ENCODE measurements at places on chromosomes 6 and 20.
A peak's percentile ranks its signal among the peaks of the same experiment; 100 is the strongest.

DNA sequence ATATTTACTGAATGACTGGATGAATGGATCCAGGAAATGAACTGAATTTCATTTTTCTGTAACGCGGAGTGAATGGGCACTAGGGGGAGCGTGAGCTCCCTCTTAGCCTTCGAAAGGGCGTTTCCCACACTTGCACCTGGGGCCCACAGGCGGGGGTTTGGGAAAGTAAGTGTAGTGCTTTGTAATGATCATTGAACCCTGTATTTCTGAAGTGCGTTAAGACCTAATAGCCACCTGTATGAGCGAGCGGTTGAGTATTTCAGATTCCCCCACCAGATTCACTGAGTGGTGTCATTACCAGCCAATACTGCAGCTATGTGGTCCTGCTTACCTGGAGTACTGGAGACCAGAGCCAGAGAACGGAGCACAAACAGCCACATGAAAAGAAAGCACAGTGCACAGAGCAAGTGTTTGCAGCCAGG, 10.5 kb downstream of the SYTL3 start:
- DNase-seq: peak; percentile 98

- DNase-seq: no peak
These were observed 71.0 kb downstream of the SSR1 start for GRCh38 chr6:7241709-7242645.

- no peak for DNase-seq
These were observed 102.3 kb downstream of the RPP40 start for GRCh38 chr6:4901386-4902061.

DNA sequence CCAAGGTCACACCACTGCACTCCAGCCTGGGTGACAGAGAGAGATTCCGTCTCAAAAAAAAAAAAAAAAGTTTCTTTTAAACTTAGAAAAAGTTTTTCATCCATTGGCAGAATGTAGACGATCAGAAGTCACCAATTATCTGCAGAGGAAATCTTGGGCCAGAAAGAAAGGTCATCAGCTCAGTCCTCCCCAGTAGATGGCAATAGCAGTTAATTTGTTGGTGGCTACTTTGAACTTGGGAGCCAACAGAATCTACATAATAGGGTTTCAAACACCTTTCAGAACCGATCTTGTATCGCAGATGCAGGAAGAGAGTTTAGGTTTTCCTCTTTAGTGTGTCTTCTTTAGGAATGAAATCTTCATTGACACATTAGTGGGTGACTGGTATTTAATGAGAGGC, 41.7 kb downstream of the LBP start:
- DNase-seq: no peak

DNA sequence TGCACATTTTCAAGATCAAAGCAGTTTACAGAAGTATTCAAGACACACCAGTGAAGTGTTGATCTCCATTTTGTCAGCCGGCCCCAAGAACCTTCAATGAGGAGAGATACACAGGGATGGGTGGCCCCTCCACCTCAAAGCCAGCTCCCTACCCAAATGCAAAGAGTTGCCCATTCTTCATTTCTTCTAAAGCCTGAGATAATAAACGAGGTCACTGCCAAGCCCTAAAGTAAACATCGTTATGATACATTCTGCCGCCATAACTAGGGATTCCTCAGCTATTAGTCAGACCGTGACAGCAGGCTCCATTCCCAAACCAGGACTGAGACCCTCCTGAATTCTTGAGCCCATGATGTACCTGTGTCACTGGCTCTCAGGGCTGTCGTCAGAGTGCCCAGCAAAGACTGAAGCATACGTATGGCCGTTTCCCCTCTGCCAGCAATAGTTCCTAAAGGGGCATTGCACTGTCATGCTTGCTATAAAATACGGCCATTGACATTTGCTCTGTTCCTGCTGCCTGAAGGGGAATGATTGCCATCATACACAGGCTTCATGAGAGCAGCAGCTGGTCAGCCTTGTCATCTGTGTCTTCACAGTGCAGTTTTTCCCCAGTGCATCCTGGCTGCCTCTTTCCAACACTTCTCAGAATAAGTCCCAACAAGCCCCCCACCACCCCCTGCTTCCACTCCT, 41.7 kb downstream of the ISM1 start:
- no peak for DNase-seq

DNA sequence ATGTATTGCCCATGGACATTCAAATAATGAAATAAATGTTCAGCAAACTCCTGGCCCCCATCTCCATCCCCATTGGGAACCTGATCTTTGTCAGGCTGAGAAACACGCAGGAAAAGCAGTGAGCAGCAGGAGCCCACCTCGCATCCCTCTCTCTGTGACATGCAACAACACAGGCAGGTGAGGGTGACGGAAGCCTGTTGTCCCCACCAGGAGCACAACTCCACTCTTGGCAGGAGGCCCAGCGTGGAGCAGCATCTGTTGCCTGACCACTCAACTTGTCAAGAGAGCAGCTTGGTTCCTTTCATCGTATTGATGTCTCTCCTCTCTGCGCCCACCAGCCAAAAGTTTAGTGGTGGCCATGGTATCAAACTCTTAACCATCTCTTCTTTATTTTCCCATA, 586.9 kb upstream of the ARID1B start:
- peak; percentile 80 for DNase-seq

DNA sequence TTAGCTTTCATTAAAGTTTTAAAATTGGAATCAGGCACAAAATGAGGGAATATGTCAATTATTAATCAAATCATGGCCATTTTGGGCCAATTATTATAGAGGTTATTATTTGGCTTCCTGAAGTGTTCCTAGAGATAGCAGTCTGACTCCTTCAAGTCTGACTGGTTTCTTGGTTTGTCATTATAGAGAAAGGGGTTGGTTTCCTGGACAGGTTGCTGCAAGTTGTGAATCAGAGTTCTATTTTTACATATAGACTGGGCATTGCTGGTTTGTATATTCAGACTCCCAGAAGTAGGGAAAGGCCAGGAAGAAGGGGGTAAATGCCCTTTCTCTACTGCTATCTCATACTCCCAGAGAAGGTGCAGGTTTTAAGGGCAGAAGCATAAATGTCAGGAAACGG, 121.4 kb upstream of the CEP162 start:
- DNase-seq: no peak

GRCh38 chr6:57262488-57262887, 40.4 kb upstream of the RAB23 start:
- no peak for DNase-seq

- no peak for DNase-seq
These were observed 39.2 kb downstream of the PSMG4 start for GRCh38 chr6:3297909-3298308.

- DNase-seq: no peak
These were observed 39.3 kb upstream of the KHDC1 start for GRCh38 chr6:73302339-73302738.

DNA sequence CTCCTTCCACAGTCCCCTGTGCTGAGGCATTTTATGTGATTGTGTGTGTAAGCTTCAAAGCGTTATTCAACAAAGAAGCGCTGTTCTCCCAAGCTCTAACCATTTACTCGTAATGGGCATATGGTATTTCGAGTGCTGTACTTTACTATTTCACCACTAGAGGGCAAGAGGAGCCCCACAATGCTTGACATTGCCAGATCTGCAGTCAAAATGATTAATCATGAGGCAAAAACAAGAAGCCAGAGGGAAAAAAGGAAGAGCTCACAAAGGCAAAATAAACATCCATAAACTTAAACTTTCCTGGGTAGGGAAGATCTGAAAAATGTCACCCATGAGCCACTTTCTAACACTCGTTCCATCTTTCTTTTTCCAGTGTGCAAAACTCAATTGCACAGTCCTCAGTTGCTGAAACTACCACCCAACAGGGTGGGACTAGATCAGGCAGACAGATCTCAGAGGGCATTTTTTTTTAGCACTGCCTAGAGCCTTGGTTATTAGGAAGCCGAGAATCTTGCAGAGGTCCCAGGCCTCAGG, 215.0 kb upstream of the PLCB4 start:
- no peak for DNase-seq

GRCh38 chr6:93447874-93448273, 28.5 kb upstream of the EPHA7 start:
- no peak for DNase-seq

DNA sequence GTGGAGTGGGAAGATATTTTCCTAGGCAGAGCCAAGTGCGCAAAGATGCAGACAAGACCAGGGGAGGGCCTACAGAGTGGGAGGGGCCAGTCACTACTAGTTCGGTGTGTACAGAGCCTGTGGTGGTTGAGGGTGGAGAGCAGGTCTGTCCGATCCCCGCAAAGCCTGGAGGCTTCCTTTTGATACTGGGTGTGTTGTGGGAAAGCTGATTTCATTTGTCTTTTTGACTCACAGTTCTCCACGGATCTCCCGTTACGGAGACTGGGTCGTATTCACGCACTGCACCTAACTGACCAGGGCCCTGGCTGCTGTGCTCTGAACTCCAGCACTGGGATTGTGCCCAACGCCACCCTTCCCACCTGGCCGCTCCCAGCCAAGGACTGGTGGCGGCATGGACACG, 1.4 kb upstream of the TIAM2 start:
- no peak for DNase-seq

DNA sequence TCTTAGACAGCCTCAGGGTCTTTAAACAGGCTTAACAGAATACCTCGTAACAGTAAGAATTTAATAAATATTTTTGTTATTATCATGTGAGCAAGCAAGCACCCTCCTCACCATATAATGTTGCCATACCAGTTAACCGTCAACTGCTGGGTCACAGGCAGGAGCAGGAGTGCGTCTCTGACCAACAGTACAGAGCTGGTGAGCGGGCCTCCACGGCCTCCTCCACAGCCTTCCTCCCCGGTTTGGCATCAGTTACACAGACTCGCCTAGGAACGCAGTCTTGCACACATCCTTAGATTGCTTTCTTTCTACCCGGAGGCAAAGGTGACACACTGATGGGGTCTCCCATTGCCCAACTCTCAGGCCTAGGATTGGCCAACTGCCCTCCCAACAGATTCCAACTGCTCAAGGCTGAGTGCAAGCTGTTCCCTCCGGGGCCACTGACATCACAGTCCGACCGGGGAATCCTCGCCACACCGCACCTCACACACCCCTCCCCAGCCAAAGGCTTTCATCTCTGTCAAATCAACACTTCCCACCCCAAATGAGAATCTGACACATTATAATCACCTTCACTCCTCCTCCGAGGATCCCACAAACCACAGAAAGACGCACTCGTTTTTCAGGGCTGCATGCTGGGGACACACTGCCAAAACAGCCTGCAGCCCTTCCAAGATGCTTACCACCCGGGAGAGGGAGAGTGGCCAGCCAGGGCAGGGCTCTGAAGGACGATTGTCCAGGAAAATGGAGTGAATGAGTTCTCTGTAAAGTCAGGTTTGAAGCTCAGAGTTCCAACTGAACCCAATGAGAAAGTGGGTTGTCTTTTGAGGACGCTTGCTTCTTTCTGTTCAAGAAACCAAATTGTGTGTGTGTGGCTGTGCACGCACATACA, 63.2 kb downstream of the PDE10A start:
- DNase-seq: no peak

- no peak for DNase-seq
These were observed 586.2 kb downstream of the PHF3 start for GRCh38 chr6:64221776-64222175.

DNA sequence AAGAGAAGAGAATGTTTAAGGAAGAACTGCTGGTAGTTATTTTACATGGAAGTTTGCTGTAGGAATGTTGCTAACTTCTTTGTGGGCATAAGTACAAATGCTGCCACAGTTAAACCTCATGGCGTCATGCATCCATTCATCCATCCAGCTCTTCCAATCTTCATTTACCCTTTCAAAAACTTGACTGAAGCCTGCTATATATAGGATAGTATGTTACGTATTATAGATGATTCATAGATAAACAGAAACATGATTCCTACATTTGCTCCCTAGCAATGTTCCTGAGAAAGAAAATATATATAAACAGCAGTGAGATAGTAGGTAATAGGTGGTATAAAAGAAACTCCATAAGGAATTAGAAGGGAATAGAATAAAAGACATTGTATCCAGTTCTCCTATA, 93.7 kb downstream of the NDUFAF5 start:
- DNase-seq: no peak

DNA sequence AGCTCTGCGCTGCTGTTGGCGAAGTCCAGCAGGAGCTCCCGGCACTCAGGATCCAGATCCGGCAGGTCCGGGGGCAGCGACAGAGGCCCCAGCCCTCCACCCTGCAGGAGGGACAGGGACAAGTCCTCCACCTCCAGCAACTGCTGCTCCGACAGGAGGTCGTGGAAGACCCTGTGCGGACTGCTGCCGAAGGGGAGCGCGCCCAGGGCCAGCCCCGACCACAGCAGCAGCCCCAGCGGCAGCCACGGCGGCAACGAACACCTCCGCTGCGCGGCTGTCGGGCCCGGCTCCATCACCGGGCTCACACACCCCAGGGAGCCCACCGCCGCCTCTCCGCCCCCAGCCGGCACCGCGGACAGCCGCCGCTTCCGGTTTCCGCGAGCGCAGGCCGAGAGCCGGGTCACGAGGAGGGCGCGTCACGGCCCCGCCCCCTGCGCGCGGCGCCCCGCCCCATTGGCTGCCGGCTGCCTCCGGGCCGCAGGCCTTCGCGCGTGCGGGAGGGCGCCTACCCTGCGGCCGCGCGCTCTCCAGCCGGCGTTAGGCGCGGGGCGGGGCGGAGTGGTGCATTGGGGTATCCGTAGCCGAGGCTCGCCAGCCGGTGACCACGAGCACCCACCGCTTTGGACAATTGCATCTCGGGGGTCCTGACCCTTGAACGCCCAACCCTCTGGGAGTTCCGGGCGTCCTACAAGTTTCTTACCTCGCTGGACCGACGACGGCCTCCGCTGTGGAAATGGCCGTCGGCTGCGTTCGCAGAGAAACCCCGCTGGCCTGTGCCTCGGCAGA, at the start of gene OSTM1:
Gene OSTM1 (minus strand): TSS at position 383 of the 786 bp plus-strand sequence. CDS start 90 bp downstream, at position 293.
- peak; percentile 69 for DNase-seq

GRCh38 chr6:41723530-41724227, 11.7 kb downstream of the TFEB start:
- no peak for DNase-seq

GRCh38 chr6:164690702-164691500, 618.5 kb downstream of the C6orf118 start:
- no peak for DNase-seq

GRCh38 chr6:64227863-64228262, 592.3 kb downstream of the PHF3 start:
- DNase-seq: no peak

DNA sequence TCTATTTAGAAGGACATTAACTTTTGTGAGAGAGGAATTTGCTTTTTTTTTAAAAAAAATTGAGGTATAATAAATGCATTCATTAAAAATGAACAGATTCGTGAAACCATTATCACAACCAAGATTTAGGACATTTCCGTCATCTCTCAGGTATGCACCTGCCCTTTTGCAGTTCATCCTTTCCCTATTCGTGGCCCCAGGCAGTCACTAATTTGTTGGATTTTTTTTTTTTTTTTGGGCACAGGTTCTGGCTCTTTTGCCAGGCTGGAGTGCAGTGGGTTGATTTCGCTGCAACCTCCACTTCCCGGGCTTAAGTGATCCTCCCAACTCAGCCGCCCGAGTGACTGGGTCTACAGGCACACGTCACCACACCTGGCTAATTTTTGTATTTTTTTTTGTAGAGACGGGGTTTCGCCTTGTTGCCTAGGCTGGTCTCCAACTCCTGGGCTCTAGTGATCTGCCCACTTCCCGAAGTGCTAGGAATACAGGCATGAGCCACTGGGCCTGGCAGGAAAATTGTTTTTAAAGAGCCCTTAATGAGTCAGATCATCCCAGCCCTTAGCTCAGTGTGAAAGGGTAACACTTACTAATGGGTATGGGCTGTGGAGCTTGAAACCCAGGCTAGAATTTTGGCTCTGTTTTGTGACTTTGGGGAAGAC, 9.2 kb downstream of the PHF3 start:
- DNase-seq: no peak
